ENCODE measurements at places on chromosomes 5 and 9.
A peak's percentile ranks its signal among the peaks of the same experiment; 100 is the strongest.

DNA sequence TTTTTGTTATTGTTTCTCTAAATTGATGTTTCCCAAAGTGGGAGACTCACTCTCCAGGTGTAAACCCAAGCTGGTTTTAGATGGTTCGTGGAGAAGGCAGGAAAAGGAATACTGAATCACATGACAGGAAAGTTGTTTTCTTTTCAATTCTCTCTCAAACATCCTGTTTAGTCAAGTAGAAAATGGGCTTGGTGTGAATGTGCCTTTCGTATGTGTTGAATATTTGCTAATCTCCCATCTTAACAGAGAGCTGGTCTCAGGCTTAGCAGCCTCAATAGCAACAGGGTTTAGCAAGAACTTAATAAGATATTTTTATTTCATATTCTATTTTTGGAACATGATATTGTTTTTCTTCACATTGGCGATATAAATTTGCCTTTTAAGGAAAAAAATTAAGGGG is 119.7 kb downstream of the INSYN2B start:
- DNase-seq = no peak

GRCh38 chr9:104982543-104982942 is 54.6 kb upstream of the ABCA1 start:
- DNase-seq = no peak

- DNase-seq = peak; percentile 7
Observed at GRCh38 chr9:19102181-19102630, 498 bp downstream of the HAUS6 start.

DNA sequence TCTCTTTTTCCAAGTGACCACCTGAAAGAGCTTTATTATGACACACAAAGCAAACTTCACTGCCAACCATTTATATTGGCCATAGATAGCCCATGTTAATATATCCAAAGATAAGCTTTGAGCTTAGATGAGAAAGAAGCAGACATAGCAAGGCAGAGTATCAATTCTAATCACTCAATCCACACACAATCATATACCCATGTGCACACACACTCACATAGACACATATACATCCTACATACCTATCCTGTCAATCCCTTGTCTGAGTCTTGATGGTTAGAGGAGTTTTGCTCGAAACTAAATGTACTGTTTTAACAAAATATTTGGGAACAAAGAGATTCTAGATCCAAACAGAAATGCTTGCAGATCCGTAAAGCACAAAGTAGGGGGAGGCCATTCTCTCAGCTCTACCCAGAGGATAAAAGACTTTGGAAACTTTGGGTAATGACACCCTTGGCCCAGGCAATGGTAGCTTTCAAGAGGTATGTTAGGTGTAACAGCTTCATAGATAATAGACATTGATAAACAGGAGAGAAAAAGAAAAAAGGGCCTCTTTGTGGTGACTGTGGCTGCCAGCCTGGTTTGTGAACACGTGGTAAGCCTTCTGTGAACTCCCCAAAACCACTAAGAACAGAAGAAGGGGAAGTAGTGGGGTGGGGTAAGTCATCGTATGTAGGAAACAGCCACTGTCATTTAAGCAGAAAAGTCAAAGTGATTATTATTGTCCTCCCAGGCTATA is 121.6 kb downstream of the TLR4 start:
- no peak for DNase-seq

- DNase-seq = no peak
Observed at GRCh38 chr5:55533521-55534435, 986 bp downstream of the PLPP1 start.

DNA sequence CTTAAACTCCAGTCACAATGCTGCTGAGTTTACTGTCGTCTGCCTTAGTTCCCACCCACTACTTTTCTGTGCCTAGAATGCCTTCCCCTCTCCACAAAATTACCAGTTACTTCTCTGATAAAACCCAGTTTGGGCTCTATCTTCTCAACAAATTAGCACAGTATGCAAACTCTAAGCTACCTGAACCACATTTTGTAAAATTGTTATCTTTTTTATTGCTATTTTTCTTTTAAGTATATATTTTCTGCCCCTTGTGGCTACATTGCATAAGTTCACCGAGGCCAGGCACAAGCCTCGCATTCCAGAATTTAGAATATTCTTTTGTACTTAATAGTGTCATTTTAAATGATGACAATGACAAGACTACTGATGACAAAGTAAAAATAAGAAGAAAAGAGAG is 60.0 kb downstream of the POU5F2 start:
- no peak for DNase-seq

GRCh38 chr5:52751137-52751536 is 36.6 kb upstream of the ITGA1 start:
- DNase-seq = no peak

- no peak for DNase-seq
Observed at GRCh38 chr9:20865347-20865746, 166.1 kb downstream of the HACD4 start.

DNA sequence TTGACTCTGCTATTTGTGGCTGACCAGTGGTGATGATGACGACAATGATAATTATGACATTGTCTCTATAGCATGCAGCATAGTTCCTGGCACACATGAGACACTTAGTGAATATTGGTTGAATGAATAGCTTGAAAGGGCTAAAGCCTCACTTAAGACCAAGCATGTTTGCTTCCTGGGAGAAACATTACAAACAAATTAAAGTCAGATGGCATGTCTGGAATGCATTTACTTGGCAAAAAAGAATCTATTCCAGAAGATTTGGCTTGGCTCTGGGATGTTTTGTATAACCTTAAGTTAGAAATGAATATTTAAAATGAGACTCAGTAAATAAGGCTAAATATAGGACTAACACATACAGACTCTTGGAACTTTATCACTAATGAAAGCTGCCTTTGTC is 21.6 kb downstream of the GAS1 start:
- no peak for DNase-seq

DNA sequence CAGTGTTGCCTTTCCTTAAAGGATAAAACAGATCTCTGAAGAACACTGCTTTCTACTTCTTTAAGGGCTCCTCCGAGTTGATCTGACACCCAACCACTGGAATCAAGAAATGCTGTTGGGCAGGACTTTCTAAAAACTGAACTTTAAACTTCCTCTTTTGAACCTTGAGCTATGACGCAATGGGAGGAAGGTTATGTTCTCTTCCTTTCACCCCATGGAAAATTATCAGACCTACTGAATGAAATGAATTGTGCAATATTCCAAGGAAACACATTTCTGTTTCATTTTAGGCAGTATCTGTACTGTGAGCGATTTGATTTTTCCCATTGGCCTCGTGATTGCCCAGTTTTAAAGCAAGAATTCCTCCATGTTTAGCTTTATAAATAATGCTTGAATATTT is 206.0 kb upstream of the PRR16 start:
- DNase-seq = no peak

GRCh38 chr5:175219366-175219765 is 224.6 kb downstream of the DRD1 start:
- no peak for DNase-seq

DNA sequence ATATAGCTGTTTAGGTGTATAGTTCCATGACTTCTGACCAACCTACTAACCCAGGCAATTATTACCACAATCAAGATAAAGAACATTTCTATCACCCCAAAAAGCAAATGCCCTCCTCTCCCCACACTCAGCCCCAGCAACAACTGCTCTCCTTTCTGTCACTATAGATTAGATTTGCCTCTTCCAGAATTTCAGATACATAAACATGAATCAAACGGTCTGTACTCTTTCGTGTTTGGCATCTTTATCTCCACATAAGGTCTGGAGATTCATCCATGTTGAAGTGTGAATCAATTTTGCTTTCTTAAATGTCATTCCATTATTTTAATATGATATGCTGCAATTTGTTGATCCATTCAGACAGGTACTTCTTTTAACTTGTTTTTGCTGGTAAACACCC is 10.5 kb upstream of the GCNT1 start:
- DNase-seq = no peak

DNA sequence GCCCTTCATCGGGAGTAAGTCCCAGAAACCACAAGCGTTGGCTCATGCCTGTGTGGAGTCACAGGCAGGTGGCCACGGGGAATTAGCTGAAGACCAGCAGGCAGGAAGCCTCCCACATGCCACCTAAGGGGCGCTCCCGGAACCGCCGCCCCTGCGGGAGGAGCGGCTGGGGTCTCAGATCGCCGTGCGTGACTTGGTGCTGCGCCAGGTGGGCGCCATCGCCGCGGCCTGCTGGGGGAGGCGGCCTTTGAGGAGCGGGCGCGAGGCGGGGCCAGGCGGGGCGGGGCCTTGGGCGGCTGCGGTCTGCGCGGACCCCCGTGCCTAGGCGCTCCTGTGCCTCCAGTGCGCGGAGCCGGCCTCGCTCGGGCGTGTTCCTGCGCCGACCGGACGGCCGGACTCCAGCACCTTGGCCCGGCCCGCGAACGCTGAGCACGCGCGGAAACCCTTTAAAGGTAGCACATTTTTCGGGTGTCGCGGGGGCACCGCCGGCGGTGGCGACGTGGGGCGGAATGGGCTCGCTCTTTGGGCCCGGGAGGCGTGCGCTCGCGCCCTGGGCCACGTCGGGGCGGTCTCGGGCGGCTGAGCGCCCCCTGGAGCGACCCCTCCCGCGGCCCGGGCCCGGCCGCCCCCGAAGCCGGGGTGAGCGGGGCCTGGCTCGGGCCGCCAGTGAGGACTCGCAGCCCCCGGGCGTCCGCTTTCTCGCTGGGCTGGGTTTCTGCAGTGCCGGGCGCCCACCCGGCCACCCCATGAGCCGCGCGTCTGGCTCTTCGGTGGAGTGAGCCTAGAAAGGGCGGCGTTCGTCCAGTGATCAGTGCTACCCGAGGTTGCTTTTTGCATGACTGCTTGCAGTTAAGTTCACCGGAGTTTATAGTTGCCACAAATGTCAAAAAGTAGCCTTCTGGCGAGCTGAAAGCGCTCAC is 24.5 kb downstream of the LECT2 start:
- no peak for DNase-seq

DNA sequence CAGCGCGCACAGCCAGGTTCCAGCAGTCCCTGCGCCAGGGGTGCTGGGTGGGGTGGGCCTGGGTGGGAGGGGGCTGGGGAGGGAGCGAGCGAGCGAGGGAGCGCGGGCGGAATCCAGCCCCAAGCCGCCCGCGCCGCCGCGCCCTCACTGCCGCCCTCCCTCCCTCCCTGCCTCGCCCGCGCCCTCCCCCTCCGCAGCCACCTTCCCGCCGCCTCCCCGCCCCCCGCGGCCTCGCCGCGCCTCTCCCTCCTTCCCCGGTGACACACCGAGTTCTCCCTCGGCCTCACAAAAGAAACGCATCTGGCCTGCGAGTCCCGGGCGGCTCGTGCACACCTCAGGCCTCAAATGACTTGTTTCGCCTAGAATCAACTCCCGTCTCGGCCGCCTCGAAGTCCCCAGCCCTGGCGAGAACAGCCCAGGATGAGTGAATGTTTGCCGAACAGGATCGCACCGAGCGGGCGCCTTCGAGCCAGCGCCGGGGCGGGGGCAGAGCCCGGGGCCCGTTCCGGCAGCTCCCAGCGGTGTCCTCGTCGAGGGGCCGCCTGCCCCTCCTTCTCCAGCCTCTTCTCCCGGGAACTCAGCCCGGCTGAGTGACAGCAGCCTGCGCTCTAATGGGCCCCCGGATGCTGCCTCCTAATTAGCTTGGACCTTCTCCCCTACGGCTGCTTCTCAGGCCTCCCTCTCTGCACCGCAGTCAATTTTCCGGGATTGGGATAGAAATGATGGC is 371 bp upstream of the PITX1 start:
- DNase-seq = no peak

DNA sequence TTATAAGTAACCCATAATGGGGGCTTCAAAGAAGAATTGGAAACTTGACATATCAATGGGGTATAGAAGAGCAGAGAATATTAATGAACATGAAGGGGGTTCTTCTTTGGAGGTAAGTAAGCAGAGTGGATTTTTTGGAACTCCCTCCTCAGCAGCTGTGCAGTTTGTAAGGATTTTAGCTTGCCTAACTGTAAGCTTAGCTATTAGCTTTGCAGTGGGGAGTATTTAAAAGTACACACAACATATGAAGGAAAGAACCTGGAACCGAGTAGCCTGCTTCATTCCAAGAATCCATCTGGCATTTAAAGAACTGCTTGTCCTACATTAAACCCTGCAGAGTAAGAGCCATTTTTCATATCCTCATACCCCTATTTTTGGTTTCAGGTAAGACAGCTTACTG is 2.2 kb upstream of the PBX3 start:
- DNase-seq = no peak

DNA sequence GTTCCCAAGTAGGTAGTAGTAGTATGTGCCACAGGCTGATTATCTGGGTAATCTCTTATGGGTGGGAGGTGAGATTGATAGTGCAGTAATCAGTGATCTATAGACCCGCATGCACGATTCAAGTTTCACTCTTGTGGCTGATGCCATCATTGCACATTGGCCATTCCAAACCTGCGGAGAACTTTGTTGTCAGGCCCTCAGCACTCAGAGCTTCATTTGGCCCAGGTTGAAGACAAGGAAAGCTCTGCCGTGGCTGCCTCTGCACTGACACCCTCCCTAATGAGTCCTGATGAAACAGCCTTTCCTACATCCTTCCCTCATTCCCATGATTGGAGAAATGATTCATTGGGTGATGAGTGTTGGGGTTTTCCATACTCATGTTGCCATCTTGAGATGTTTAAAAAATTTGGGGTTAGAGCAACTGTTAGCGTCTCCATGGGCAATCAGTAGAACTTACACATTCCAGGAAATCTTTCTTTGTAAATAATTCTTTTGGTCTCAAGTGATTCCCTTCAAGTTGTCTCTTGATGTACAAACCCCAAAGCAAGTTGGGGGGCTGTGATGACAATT is 22.9 kb downstream of the PROP1 start:
- no peak for DNase-seq

GRCh38 chr9:111284703-111285102 is 45.3 kb downstream of the OR2K2 start:
- no peak for DNase-seq

DNA sequence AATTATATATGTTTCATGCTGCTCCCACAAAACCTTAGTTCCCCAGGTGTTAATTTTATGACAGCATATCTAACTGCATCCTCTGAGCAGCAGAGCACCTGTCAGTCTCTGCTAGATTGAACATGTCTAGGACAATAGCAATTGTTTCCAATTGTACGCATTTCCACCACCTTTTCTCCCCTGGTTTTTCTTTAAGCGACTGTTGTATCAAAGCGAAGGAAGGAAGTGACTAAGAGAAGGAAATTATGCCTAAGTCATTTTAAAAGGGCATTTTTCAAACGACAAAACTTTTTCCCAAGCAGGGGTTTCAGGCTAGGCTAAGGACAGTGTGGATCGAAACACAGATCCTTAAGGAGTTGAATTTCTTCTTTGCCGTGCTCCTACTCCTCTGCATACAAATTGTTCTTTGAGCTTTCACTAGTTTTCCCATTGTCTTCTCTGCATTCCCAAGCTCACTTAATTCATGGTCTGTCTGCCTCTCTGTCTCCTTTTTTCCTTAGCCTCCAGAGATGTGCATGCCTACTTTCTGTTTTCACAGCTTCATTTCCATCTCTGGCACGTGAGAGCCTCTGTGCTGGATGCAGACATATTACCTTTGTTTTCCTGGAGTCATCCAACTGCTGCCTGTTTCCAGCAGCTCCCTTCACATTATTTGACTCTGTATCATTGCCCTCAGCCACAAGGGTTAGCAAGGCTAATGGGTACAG is 39.4 kb upstream of the STARD4 start:
- DNase-seq = no peak

- DNase-seq = no peak
Observed at GRCh38 chr9:89357331-89358197, 39.3 kb downstream of the SECISBP2 start.
